ENCODE measurements at places on chromosomes 11 and 22.
A peak's percentile ranks its signal among the peaks of the same experiment; 100 is the strongest.

GRCh38 chr11:78381865-78382264 lies 35.8 kb downstream of the GAB2 start:
- DNase-seq = no peak

DNA sequence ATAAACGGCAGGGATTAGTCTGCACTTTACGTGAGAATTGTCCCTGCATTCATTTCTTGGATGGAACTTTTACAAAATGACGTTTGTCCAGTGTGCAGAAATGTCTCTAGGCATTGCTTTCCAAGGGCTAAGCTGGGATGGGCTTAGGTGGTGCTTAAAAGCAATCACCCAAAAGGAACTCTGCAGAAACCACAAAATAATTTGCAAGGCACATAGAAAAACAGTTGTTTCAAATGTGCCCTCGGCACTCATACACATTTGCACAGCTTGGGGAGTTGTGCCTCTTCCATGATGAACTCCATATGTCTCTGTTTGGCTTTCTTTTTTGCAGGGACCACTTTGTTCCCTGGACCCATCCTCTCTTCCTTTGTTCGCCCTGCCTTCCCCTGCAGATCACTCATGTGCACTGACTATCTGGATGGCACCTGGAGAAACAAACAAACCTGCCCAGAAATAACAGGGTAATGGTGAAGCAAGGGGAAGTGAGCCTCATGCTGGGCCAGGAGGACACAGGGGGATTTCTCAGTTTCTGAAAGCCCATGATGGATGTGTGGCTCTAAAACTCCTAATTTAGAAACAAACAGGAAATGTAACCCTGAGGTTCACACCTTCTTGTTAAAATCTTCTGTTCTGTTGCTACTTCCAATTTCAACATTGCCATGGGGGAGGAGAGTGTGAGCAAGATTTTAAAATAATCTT lies 150.2 kb downstream of the SNX19 start:
- no peak for DNase-seq

DNA sequence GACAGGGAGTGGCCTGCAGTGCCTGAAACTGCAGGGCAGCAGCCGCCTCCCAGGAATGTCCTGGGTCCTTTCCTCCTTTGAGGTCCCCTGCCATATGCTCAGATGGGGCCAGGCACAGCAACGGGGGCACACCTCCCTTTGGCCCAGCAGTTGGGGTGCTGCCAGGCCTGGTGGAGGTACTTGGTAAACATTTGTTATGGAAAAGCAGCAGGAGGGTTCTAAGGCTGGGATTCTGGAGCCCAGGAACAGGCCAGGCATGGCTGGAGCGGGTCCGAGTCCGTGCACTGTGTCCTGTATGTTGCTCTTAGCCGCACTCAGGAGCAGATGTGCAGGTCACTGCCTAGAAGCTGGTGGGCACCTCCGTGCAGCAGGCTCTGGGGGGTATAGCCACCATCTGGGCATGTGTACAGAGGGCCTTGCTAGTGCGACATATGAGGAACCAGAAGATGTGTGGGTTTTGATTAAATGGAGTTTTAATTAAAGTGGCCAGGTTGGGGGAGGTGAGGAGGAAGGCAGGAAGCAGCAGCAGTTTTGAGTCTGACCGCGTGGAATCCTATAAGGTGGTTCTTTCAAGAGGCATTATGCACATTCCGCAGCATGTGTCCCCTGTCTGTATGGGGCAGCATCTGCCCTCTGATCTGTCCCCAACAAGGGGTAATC lies 1.5 kb downstream of the ADORA2A start:
- no peak for DNase-seq

DNA sequence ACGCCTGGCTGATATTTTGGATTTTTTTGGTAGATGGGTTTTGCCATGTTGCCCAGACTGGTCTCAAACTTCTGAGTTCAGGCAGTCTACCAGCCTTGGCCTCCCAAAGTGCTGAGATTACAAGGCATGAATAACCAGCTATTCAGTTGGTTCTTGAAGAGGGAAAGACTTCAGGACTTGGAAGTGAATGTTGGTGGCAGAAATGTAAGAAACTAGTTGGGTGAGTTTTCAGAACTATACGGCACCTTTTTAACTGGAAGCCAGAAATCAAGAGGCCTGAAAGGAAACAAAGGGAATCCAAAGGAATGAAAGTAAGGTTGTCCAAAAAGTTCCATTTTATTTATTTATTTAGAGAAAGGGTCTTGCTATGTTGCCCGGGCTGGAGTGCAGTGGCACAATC lies 2.9 kb downstream of the POGLUT3 start:
- DNase-seq = no peak

- DNase-seq = no peak
Observed at GRCh38 chr11:44004452-44005062, 43.2 kb upstream of the ACCSL start.

GRCh38 chr11:110720431-110721275 lies 8.4 kb upstream of the ARHGAP20 start:
- DNase-seq = no peak

- DNase-seq = no peak
Observed at GRCh38 chr11:27864611-27865010, 164.4 kb upstream of the BDNF start.

- DNase-seq = no peak
Observed at GRCh38 chr11:2940921-2941821, 12.0 kb upstream of the PHLDA2 start.

GRCh38 chr11:84313830-84314359 lies 1027.7 kb upstream of the CCDC90B start:
- no peak for DNase-seq

DNA sequence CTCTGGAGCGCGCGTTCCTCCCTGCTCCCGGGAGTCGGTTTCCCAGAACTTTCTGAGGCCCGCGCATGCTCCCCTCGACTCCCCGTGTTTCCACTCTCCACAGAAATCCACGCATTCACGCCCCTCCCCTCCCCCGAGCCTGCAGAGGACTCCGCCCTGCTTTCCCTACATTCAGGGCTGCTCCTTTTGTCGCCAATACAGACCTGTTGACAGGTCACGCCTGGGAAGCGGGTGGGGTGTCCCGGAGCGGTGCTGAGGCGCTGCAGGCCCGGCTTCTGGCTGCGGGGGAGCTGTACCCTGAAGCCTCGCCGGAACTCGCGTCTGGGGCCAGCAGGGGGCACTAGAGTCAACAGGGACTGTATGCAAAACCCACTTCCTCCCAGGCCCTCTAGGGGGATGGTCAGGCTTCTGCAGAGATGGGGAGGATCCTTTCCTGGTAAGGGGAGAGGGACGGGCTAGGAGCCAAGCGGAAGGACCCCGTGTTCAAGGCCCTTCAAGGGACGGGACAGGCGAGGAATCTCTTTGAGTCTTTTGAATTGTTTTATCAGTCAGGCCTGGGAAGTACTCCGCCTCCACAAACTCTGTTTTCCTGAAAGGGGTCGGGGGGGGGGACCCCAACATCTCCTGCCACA lies at the start of gene PRAME:
PRAME (minus strand) TSS at position 294 of the 632 bp plus-strand sequence. CDS start 2,433 bp downstream, outside the sequence.
- peak; percentile 51 for DNase-seq

DNA sequence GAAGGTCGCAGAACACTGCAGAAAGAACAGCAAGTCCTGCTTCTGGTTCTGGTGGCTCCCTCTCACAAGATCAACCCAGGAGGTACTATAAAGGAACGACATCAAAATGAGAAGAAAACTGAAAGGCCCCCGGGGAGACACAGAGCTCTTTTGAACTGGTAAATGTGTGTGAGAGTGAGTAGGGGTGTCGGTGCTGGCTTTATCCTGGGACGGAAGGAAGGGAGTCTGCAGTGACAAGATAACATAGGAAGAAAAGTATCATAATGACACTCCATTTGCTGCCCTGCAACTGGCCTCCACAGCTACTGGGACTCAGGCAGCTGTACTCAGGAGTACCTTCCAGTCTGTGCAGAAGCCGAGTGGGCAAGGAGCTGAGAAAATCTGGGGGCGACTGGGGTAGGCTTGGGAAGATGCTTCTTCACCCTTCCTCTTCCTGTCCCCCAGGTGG lies 60.9 kb downstream of the ENTHD1 start:
- no peak for DNase-seq

GRCh38 chr22:38289583-38290082 lies 16.8 kb upstream of the TMEM184B start:
- no peak for DNase-seq

- DNase-seq = no peak
Observed at GRCh38 chr22:27171212-27171611, 513.8 kb downstream of the MIAT start.

GRCh38 chr11:117230286-117230961 lies 1.4 kb downstream of the PCSK7 start:
- DNase-seq = no peak

DNA sequence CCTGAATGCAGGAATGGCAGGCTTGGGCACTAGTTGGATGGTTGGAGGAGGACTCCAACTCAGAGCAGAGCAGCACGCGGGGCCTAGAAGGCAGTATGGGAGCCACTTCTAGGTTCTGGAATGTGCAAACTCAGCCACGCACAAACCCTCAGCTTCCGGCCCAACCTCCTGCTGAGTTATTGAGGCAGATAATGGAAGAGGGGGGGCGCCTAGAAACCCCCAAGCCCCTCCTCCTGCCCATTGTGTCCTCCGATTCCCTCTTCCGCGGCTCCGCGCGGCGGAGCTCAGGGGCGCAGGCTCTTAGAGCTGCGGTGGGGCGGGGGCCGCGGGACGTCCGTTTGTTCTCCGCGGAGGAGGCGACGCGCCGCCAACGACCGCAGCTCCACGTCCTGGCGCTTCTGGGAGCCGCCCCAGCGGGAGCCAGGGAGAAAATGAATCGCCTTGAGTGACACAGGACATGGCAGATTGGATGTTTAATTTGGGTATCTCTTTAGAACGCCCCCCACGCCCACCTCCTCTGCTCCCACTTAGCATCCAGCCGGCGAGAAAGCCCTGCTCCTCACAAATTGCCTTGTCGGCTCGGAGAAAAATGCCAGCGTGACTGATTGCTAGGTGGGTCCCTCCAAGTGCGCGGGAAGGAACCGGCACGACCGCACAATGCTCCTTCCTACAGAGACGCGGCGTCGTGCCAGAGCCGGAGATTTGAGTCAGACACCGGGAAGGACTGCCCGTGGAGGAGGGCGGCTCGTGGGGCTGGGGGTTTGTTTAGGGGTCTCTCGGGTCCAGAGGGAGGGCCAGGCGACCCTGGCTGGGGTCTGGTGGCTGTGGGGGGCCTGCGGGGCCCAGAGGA lies 144.6 kb downstream of the NECTIN1 start:
- no peak for DNase-seq

- DNase-seq = no peak
Observed at GRCh38 chr22:39292031-39292462, 27.4 kb downstream of the RPL3 start.

GRCh38 chr11:126317756-126318573 lies 14.1 kb downstream of the DCPS start:
- DNase-seq = no peak

Measured in stimulated activated CD4-positive, alpha-beta T cell treated with anti-CD3 and anti-CD28 coated beads, Interleukin-1b, Interleukin-23, amount 100 ng/mL, for 1 hour (primary cell).